Activated naive CD8-positive, alpha-beta T cell treated with anti-CD3 and anti-CD28 coated beads, Interleukin-2, amount 10 ng/mL, durations not matched to agents 7 days and 5 days (primary cell): ENCODE measurements at places on chromosomes 4 and X. TPM values are rescaled to one million over a fixed set of nuclear protein-coding genes. Genes with fewer than 3 reads are reported as not detected.

DNA sequence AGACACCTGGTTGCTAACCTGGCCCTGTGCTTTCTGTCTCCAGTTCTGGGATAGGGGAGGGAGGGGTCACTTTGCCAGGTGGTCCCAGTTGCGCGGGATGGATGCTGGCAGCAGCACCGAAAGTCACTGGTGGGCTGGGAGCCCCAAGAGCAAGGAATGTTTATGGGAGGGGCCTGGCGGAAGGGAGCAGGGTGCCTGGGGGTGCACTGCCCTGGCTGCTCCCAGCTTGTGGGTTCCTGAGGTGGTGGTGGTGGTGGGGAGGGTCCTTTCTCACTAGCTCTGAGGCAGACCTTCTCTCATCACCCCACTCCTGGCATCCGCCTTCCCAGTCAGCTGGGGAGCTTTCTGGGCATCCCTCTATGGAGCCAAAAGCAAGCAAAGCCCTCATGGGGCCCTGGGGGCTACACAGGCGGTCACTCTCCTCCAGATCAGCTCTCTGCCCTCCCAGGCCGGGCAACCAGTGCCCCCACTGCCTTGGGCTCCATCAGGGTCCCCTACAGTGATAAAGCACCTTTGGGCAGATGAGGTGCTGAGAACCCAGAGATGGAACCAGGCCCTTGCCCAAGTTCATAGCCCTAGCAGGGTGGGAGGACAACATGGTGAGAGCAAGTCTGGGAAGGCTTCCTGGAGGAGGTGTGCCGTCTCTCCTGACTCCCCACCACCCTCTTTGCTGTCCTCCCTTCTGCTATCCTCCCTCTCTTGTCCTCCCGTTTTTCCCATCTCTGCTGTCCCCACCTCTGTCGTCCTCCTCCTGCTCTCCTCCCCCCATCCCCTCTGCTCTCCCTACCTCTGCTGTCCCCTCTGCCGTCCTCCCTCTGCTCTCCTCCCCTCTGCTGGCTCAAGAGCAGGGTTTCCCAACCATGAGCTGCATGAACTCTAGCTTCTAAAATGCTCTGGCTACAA lies 16.0 kb downstream of the FGFR3 start:
- no peak overlapping the region for H3K27ac ChIP-seq
- no peak for DNase-seq
- H3K27me3 ChIP-seq, result no peaks in the 10 kb centered on the region
- H3K4me1 ChIP-seq, result no peaks in the 10 kb centered on the region
- peaks cover 1% of the 10 kb centered on the region for H3K36me3 ChIP-seq

- no peaks in the 10 kb centered on the region for H3K27me3 ChIP-seq
- H3K4me1 ChIP-seq, result peaks cover 5% of the 10 kb centered on the region
- no peaks in the 10 kb centered on the region for H3K36me3 ChIP-seq
- no peak overlapping the region for H3K27ac ChIP-seq
- DNase-seq, result no peak
Observed at GRCh38 chrX:45907786-45908185, 637.4 kb downstream of the ZNF674 start.

- no peak for DNase-seq
- H3K36me3 ChIP-seq, result no peaks in the 10 kb centered on the region
- peak overlapping the region; percentile 73 for H3K4me3 ChIP-seq
- peak overlapping the region; percentile 95 for H3K27ac ChIP-seq
- peaks cover 75% of the 10 kb centered on the region for H3K4me1 ChIP-seq
Observed at GRCh38 chr4:123417813-123418212, 21.2 kb downstream of the SPRY1 start.

TAF9B gene
- total RNA-seq, result 15.7 TPM

P2RY10 gene
- total RNA-seq, result 76.0 TPM

KIAA1210 gene
- not detected for total RNA-seq

TECRL gene
- total RNA-seq, result not detected

DNA sequence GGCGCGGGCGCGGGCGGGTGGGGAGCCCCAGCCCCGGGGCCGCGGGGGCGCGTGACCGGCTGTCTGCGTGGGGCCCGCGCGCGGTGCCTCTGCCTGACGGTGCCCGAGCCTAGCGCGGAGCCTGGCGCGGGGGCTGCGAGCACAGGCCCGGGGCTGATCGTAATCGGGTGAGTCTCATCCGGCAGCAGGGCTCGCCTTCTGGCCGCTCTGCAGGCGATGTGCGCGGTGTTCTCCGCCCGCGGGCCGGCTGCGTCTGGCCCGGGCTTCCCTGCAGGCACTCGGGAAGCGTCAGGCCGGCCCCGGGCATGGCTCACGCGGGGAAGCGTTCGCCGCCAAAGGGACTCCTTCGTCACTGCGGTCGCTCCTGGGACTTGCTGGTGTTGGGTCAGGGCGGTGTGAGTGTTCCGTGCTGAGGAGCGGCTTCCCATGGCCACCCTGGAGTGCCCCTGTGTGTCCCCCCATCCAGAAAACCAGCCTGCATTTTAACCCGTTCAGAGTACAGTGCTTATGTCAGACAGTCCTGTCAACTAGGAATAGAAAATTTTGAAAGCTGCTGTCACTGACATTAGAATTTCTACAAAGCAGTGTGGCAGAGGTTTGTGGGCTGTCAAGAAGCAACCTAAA lies 40.6 kb downstream of the FAM149A start:
- peak; percentile 45 for DNase-seq
- H3K36me3 ChIP-seq, result no peaks in the 10 kb centered on the region
- H3K4me3 ChIP-seq, result peak overlapping the region; percentile 61
- H3K27me3 ChIP-seq, result peaks cover 44% of the 10 kb centered on the region
- H3K4me1 ChIP-seq, result peaks cover 9% of the 10 kb centered on the region

ACSL1 gene
- total RNA-seq, result 10.9 TPM

- peaks cover 7% of the 10 kb centered on the region for H3K36me3 ChIP-seq
- no peaks in the 10 kb centered on the region for H3K27me3 ChIP-seq
- H3K27ac ChIP-seq, result no peak overlapping the region
- H3K4me3 ChIP-seq, result no peak overlapping the region
- no peak for DNase-seq
Observed at GRCh38 chr4:104905546-104905945, 241.1 kb upstream of the TET2 start.
